ENCODE measurements at places on chromosomes 7 and 10.

DNA sequence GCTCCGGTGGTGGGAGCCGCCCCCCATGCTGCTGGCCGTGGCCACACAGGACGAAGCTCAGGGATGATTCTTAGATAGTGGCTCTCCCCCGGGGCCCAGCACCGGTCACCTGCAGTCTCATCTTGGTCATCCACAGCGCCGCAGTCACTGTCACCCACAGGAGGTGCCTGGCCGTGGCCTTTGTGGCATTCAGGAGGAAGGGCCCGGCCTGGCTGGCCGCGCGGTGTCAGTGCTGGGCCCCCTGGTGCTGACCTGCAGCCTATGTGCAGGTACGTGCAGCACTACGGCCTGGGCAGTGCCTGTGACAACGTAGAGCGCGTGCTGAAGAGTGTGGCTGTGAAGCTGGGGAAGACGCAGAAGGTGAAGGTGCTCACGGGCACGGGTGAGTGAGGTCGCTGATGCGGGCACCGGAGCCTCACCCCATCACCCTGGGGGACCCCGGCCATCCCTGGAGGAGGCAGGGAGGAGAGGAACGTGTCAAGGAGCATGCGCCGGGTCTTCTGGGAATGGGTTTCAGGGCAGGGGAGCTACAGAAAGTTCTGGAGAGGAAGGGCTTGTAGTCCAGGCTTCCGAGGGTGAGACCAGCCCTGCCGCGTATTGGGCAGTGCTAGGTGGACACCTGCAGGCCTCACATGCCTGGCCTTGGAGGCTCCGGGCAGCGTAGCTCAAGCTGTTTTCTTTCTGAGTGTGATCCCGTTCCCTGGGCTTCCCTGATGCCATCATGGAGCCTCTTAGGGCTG is 5.0 kb downstream of the SPRN start:
- no peak for DNase-seq

DNA sequence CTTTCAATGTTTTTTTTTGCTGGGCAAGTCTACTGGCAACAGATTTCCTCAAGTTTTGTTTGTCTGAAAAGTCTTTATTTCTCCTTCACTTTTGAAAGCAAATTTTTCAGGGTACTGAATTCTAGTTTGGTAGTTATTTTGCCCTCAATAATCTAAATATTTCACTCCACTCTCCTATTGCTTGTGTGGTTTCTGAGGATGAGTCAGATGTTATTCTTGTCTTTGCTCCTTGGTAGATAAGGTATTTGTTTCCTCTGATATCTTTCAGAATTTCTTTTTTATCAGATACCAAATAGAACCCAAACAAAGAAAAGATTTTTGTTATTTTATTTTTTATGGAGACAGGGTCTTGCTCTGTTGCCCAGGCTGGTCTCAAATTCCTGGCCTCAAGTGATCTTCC is 99.2 kb upstream of the MALRD1 start:
- no peak for DNase-seq

GRCh38 chr10:33031815-33032653 is 74.0 kb upstream of the ITGB1 start:
- DNase-seq, result no peak

- no peak for DNase-seq
Observed at GRCh38 chr7:54581511-54581910, 39.3 kb downstream of the VSTM2A start.

DNA sequence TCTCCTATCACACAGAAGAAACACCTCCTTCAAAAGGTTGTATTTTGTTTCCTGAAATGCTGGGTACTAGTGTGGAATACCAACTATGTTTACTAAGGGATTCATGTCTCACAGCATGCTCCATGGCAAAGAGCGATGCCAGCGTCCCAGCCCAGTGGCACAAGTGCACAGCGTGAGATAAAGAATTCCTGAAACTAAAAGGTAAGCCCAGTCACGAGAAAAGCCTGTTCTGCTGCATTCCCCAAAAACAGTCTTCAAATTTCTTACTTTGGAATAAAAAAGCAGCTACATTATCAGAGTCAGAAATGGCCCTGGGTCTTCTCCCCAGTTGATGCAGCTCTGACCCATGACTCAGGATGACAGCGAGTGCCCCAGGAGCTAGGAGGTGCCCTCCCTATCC is 53.1 kb upstream of the DDC start:
- no peak for DNase-seq

GRCh38 chr7:66276363-66276762 is 71.2 kb downstream of the TPST1 start:
- DNase-seq, result no peak

- no peak for DNase-seq
Observed at GRCh38 chr7:21946222-21946709, 567 bp upstream of the CDCA7L start.

DNA sequence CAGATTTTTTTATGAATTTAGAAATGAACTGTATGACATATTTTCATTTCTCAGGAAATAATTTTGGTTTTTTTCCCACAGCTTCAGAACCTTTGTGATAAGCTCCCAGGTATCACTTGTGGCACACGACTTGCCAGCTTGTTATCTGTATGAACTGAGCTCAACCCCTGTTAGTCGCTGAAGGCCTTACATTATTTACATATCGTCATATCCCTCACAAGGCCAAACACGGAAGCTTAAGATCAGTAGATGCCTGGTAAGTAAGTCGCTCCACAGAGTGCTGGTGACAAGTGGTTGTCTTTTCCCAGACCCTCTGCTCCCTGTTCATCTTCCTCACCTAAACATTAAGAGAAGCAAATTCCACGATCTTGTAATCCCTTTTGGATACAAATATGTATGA is 55.2 kb downstream of the RAPGEF5 start:
- DNase-seq, result no peak

DNA sequence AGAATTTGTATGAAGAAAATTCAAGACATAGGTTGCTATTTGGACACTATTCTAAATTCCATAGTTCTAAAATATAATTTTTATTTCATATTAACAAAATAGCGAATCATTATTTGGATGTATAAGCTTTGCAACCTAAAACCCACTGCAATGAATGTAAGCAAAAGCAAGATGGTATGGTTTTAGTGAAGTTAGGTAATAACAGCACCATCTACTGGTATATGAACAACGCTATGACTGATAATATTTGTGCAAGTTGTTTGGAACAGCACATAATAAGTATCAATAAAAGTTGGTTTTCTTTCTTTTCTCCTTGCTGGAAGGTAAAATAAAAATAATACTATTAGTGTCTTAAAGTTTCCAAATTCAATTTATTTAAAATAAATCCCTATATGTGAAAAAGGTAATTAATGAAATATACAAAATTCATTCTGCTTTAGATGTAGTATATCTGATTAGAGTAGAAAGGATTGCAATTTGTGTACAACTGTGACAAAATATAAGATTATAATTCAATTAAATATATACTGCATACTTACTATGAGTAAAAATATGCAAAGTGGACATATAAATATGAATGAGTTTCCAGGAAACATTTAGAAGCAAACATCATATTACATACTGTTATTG is 79.0 kb upstream of the LSM8 start:
- DNase-seq, result no peak

Data from activated naive CD8-positive, alpha-beta T cell treated with anti-CD3 and anti-CD28 coated beads, Interleukin-2, amount 50 U/mL, for 24 hours (primary cell).